AG10803 (cell line): ENCODE measurements at places on chromosomes 2 and 18.
A peak's percentile ranks its signal among the peaks of the same experiment; 100 is the strongest.

GRCh38 chr2:86078774-86079545, 26.7 kb downstream of the POLR1A start:
- peak; percentile 58 for DNase-seq

DNA sequence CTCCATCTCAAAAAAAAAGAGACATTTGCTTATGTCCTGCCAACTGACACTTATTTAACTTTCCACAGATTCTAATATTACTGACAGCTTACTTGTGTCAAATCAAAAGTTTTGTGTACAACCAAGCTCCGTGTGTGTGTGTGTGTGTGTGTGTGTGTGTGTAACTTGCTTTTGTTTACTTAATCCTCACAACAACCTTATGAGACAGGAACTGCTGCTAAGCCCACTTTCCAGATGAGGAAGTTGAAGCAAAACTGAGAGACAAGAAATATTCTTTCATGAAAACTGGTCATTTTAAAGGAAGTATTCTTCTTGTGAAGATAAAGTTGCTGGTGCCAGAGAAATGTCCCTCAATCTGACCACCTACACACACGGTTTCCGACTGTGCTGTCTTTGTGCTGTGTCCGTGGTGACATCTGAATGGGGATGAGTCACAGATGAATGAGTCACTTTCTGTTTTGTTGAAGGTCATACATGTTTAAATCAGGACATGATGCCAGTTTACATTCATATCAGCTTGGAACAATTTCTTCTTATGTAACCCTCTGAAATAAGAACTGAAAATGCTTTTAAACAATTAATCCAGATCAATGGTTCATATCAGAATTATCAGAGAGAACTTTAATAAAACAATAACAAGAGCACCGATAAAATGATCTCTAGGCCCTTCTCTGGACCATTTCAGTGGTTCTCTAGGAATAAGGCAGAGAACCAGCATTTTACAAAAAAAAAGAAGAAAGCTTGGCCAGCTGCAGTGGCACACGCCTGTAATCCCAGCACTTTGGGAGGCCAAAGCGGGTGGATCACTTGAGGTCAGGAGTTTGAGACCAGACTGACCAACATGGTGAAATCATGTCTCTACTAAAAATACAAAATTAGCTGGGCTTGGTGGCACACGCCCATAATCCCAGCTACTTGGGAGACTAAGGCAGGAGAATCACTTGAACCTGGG, 95.5 kb downstream of the THNSL2 start:
- DNase-seq, result peak; percentile 36

DNA sequence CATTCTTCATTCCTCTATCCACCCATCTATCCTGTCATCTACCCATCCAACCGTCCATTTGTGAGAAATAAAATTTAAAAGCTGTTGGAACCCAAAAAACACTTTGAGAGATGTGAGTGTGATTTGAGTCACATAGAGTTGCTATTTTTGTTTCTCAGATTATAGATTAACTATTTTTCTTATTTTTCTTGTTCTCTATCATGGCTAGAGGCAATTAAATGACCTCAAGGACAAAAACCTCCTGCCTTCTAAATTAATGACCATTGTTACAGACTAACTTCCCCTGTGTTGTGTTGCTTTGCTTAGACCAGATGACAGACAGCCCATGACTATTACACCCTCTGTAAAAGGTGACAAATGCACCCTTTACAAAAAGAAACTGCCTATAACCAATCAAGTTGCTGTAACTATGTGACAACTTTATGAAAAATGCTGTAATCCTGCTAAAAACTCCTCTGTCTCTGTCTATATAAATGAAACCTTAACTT, 207.9 kb upstream of the CXCR4 start:
- no peak for DNase-seq

DNA sequence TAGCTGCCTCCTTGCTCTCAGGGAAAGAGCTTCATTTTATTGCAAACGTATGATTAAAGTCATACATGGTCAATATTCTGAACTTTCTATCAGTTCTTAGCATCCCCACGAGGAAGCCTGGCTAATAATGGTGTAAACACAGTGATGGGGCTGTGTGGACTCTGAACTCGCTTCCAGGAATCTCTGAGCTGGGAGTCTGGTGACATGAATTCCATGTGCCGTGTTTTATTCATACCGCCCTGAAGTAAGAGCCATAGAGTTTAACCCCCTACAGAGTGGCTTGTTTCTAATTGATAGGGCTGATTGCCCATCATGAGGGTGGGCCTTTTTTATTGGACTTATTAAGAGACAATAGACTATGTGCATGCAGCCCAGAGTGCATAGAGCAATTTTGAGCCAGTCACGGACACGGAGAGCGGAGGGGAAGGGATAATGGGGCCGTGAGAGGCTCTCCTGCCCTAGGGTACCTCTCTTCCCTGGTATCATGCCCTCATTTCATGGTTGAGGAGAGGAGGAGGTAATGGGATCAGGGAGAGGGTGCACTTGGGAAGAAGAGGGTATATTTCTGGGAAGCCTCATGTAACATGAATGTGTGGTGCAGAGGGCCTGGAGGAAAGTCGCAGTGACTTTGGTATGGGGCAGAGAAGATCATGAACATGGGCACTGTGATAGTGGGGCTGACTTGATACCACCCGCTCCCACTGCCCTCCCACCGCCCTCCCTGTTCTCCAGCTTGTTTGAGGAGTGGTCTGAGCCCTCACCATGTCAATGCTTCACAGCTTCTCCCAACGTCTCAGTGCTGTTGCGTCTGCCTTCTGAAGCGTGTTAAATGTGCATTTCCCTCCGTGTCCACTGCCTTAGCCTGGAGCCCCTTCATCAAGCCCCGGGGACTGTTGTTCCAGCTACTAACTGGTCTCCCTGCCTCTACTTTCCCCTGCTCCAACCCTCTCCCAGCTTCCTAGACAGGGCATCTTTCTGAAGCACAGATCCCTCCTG, 73.2 kb downstream of the IL1R2 start:
- DNase-seq, result peak; percentile 71

DNA sequence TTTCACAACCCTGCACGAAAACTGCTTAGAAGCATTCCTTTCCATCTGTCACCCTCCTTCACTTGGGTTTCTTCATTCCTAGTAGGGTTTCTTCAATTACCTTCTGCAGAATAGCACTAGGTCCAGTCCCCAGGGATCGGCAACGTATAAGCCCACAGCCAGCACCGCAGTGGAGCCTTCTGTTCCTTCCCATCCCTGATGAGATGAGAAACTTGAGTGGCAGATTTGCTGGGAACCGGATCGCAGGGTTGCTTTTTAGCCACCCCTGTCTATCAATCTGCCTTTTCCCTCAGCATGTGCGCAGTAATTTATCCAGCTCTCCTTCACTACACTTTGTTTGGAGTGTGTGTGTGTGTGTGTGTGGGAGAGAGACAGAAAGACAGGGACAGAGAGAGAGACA, 94.2 kb downstream of the CD8B2 start:
- DNase-seq, result no peak

DNA sequence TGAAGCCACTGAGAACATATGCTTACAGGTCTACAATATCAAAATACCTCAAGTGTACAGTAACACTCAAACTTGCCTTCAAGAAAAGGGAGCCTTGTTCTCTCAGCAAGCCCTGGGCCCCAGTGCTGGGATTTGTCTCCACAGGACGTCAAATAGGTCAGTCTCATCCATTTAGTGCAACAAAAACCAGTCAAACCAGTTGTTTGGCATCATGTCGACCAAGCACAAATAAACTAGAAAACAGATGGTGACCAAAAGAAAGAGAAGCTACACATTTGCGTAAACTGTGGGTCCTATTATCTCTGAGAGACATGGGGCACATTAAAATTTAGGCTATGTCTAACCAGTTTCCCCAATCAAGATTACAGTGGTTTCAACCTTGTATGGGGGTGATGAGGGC, 182.6 kb upstream of the PKDCC start:
- DNase-seq, result no peak
